ENCODE measurements at places on chromosomes 4 and X. TPM values are rescaled to one million over a fixed set of nuclear protein-coding genes. Genes with fewer than 3 reads are reported as not detected.

The C1QTNF7 gene
- total RNA-seq: not detected

The EDA gene
- total RNA-seq: 0.14 TPM

The MYOZ2 gene
- not detected for total RNA-seq

The MAOA gene
- total RNA-seq: 0.21 TPM

The MAML3 gene
- total RNA-seq: 0.40 TPM

The KDR gene
- total RNA-seq: not detected

The MUC7 gene
- total RNA-seq: not detected

The CFAP99 gene
- not detected for total RNA-seq

The CLNK gene
- 0.45 TPM for total RNA-seq

The FAM200B gene
- total RNA-seq: 11.0 TPM

The TSPAN6 gene
- not detected for total RNA-seq

The FREM3 gene
- total RNA-seq: not detected

The ARHGEF6 gene
- total RNA-seq: 45.8 TPM

The DCAF8L2 gene
- not detected for total RNA-seq

The MAGEA4 gene
- total RNA-seq: not detected

- no peak overlapping the region for H3K27ac ChIP-seq
- no peak overlapping the region for H3K4me3 ChIP-seq
- no peak for DNase-seq
- no peaks in the 10 kb centered on the region for H3K36me3 ChIP-seq
Observed at GRCh38 chr4:147874109-147874508, 142.2 kb downstream of the ARHGAP10 start.

- H3K4me3 ChIP-seq: no peak overlapping the region
- H3K27ac ChIP-seq: no peak overlapping the region
- H3K36me3 ChIP-seq: no peaks in the 10 kb centered on the region
Observed at GRCh38 chrX:17798921-17799320, 61.6 kb downstream of the SCML1 start.

DNA sequence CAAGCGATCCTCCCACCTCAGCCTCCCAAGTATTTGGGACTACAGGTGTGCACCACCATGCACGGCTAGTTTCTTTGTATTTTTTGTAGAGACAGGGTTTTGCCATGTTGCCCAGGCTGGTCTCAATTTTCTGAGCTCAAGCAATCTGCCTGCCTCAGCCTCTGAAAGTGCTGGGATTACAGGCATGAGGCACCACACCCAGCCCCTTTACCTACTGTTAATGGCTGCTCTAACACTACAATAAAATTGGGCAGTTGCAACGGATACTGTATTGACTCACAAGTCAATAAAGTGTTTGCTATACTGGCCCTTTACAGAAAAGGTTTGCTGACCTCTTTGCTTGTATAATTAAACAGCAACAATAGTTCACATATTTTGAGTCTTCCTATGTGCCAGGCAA is 41.5 kb downstream of the TRIM2 start:
- H3K4me3 ChIP-seq: no peak overlapping the region
- no peak for DNase-seq
- no peaks in the 10 kb centered on the region for H3K36me3 ChIP-seq
- no peak overlapping the region for H3K27ac ChIP-seq

- no peaks in the 10 kb centered on the region for H3K4me1 ChIP-seq
- H3K36me3 ChIP-seq: no peaks in the 10 kb centered on the region
- DNase-seq: no peak
- H3K4me3 ChIP-seq: no peak overlapping the region
- no peaks in the 10 kb centered on the region for H3K27me3 ChIP-seq
Observed at GRCh38 chr4:175988511-175988910, 77.1 kb upstream of the WDR17 start.

DNA sequence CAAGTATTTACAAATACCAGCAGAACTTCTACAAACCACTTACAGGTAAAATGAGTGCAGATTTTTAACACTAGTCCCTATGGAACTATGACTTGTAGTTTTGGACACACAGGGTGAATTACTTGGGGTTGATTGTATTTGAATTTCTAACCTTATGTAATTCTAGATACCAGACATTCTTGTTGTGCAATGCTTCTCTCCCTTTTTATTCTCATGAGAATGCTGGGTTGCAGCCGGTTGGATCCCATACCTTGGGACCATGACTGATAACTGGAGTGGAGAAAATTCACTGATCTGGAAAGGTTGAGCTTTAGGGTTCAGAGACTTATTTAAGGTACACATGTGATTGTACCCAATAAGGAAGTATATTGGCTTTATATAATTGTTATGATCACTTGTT is 8.8 kb downstream of the TET2 start:
- no peak overlapping the region for H3K4me3 ChIP-seq
- DNase-seq: no peak
- H3K27me3 ChIP-seq: no peaks in the 10 kb centered on the region
- H3K4me1 ChIP-seq: peaks cover 40% of the 10 kb centered on the region

GRCh38 chr4:126396703-126397102 is 1081.9 kb downstream of the FAT4 start:
- no peak for DNase-seq
- H3K27ac ChIP-seq: no peak overlapping the region
- no peak overlapping the region for H3K4me3 ChIP-seq
- H3K4me1 ChIP-seq: no peaks in the 10 kb centered on the region

GRCh38 chr4:66516940-66517339 is 846.7 kb upstream of the EPHA5 start:
- H3K27ac ChIP-seq: no peak overlapping the region
- no peaks in the 10 kb centered on the region for H3K36me3 ChIP-seq
- DNase-seq: no peak
- H3K4me1 ChIP-seq: no peaks in the 10 kb centered on the region

DNA sequence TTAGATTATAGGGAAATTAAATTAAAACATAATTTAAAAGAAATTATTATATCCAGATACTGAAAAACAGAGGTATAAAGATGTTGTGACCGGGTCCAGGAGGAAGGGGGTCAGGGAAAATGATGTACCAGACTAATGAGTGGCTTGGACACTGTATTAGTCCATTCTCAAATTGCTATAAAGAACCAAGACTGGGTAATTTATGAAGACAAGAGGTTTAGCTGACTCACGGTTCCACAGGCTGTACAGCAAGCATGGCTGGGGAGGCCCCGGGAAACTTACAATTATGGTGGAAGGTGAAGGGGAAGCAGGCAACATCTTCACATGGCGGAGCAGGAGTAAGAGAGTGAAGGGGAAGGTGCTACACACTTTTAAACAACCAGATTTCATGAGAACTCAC is 3.4 kb upstream of the FAM9B start:
- no peak for DNase-seq
- H3K27me3 ChIP-seq: peaks cover 4% of the 10 kb centered on the region
- no peaks in the 10 kb centered on the region for H3K36me3 ChIP-seq
- no peak overlapping the region for H3K4me3 ChIP-seq
- H3K27ac ChIP-seq: no peak overlapping the region

GRCh38 chr4:47567511-47567910 is 82.4 kb downstream of the ATP10D start:
- H3K36me3 ChIP-seq: peaks cover 23% of the 10 kb centered on the region
- H3K27ac ChIP-seq: no peak overlapping the region
- DNase-seq: no peak
- peaks cover 7% of the 10 kb centered on the region for H3K4me1 ChIP-seq

- no peak for DNase-seq
- H3K27ac ChIP-seq: peak overlapping the region; percentile 84
- H3K4me1 ChIP-seq: peaks cover 36% of the 10 kb centered on the region
Observed at GRCh38 chr4:189941005-189941450, 356 bp downstream of the FRG1 start.

GRCh38 chr4:6701371-6701770 is 7.7 kb downstream of the S100P start:
- no peaks in the 10 kb centered on the region for H3K27me3 ChIP-seq
- no peak overlapping the region for H3K4me3 ChIP-seq
- no peak overlapping the region for H3K27ac ChIP-seq
- peaks cover 20% of the 10 kb centered on the region for H3K36me3 ChIP-seq
- peaks cover 58% of the 10 kb centered on the region for H3K4me1 ChIP-seq
- no peak for DNase-seq

GRCh38 chr4:119035951-119036737 is 99.5 kb upstream of the MYOZ2 start:
- no peak overlapping the region for H3K27ac ChIP-seq
- H3K4me3 ChIP-seq: no peak overlapping the region
- no peaks in the 10 kb centered on the region for H3K36me3 ChIP-seq
- no peaks in the 10 kb centered on the region for H3K4me1 ChIP-seq
- peaks cover 8% of the 10 kb centered on the region for H3K27me3 ChIP-seq

- no peaks in the 10 kb centered on the region for H3K36me3 ChIP-seq
- peaks cover 6% of the 10 kb centered on the region for H3K4me1 ChIP-seq
- no peak within 1 kb of the TSS for H3K27ac ChIP-seq
- DNase-seq: no peak
- H3K27me3 ChIP-seq: peaks cover 59% of the 10 kb centered on the region
- H3K4me3 ChIP-seq: peak within 1 kb of the TSS; percentile 22
Observed at GRCh38 chr4:80266253-80266901, at the start of gene FGF5. Gene FGF5, plus strand, starts transcription at chr4:80266664. Its CDS starts 161 bp downstream, at chr4:80266825.

DNA sequence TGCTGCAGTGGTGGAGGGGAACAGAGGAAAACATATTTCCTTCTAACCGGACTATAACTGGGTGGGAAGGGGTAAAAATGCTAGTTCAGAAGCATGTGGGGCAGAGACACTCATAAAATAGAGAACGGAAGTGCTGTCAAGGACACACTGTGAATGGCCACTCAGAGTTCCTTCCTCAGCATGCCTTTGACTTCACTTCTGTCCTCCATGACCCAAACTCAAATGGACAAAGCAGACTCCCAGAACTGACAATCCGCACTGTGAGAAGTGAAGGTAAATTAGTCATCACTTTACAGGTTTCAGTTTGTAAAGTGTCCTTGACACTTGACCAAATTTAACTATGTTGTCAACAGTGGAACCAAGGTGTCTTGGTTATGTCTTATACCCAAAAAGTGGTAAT is 30.2 kb upstream of the ELF2 start:
- H3K4me1 ChIP-seq: peaks cover 7% of the 10 kb centered on the region
- H3K27ac ChIP-seq: no peak overlapping the region
- H3K4me3 ChIP-seq: no peak overlapping the region

GRCh38 chr4:40334591-40335524 is at the start of gene CHRNA9:
Gene CHRNA9, plus strand, starts transcription at chr4:40335333. Its CDS starts 135 bp downstream, at chr4:40335468.
- no peak within 1 kb of the TSS for H3K27ac ChIP-seq
- no peaks in the 10 kb centered on the region for H3K4me1 ChIP-seq
- H3K27me3 ChIP-seq: peaks cover 9% of the 10 kb centered on the region
- no peak for DNase-seq
- no peak within 1 kb of the TSS for H3K4me3 ChIP-seq

DNA sequence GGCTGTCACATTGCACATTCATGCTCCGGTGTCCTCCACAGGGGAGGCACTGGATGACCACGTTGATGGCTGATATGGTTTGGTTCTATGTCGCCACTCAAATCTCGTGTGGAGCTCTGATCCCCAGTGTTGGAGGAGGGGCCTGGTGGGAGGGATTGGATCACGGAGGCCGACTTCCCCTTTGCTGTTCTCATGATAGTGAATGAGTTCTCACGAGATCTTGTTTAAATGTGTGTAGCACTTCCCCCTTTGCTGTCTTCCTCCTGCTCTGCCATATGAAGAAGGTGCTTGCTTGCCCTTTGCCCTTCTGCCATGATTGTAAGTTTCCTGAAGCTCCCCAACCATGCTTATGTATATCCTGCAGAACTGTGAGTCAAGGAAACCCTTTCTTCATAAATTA is 22.3 kb upstream of the NAT8L start:
- no peak overlapping the region for H3K27ac ChIP-seq
- H3K4me3 ChIP-seq: no peak overlapping the region
- no peaks in the 10 kb centered on the region for H3K4me1 ChIP-seq
- H3K36me3 ChIP-seq: no peaks in the 10 kb centered on the region
- DNase-seq: no peak
- peaks cover 40% of the 10 kb centered on the region for H3K27me3 ChIP-seq

GRCh38 chrX:150766351-150767044 is 73.3 kb downstream of the MTMR1 start:
- H3K4me1 ChIP-seq: no peaks in the 10 kb centered on the region
- DNase-seq: no peak
- H3K27me3 ChIP-seq: no peaks in the 10 kb centered on the region
- H3K27ac ChIP-seq: no peak overlapping the region

- no peaks in the 10 kb centered on the region for H3K36me3 ChIP-seq
- no peak for DNase-seq
- H3K4me3 ChIP-seq: no peak overlapping the region
- H3K4me1 ChIP-seq: peaks cover 35% of the 10 kb centered on the region
- H3K27me3 ChIP-seq: no peaks in the 10 kb centered on the region
- H3K27ac ChIP-seq: peak overlapping the region; percentile 74
Observed at GRCh38 chrX:123971982-123972381, 10.5 kb downstream of the STAG2 start.

DNA sequence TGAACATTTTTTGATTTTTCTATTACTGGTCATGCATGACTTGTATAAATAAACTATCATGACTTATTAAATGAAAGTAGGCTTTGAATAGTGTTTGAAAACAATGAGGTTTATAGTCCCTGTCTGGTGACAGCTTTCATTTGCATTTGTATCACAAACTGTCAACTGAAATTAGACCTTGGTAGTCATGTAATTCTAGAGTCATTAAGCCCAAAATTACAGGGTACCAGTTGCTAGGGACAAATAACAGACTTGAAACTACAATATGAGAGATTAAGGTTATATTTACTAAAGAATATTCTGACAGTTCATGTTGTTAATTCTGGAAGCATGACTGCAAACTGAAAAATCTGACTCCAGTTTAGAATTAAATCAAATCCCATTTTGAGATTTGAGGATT is 9.2 kb upstream of the VAMP7 start:
- peaks cover 6% of the 10 kb centered on the region for H3K36me3 ChIP-seq
- peaks cover 28% of the 10 kb centered on the region for H3K27me3 ChIP-seq
- DNase-seq: no peak
- H3K4me1 ChIP-seq: no peaks in the 10 kb centered on the region
- H3K27ac ChIP-seq: no peak overlapping the region

GRCh38 chr4:16217300-16218051 is 8.8 kb downstream of the TAPT1 start:
- peak overlapping the region; percentile 2 for H3K4me3 ChIP-seq
- H3K27ac ChIP-seq: peak overlapping the region; percentile 0
- DNase-seq: no peak
- H3K27me3 ChIP-seq: no peaks in the 10 kb centered on the region

GRCh38 chr4:36274158-36274557 is 7.3 kb upstream of the DTHD1 start:
- H3K4me1 ChIP-seq: peaks cover 30% of the 10 kb centered on the region
- no peak for DNase-seq
- no peak overlapping the region for H3K4me3 ChIP-seq

DNA sequence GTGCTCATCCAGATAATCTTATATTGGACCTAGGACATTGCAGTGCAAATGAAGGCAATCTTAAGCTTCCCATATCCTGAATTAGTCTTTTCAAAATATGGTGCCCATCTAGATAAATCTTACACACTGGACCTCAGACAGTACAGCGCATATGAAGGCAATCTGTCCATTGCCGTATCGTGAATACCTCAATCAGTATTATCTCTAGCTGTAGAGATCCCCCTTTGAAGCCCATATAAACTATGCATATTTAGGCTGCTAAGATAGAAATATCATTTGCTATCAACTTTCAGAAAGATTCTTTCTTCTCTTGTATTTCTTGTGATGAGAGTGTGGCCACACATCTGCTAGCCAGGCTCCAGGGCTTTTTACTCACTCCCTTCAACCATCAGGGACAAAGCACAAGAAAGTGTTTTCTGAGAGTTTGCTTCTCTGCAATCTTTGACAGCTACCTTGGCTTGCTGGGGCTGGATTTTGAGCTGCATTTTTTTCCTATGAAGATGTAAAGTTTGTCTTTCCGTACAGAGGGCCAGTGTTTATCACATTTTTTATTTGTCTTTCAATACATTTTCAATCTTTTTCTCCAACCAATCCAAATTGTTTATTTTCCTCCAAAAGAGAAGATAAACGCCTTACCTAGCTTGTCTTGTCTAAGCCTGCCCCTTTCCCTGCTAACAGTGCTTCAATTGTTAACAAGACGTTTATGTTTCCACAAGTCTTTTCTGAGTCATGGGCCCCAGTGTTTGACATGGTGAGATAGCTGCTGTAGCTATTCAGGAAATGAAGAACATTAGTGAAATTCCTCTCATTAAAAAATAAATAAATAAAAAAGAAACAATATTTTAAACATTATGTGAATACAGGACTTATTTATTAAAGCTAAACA is 57.6 kb upstream of the FAT1 start:
- peaks cover 4% of the 10 kb centered on the region for H3K36me3 ChIP-seq
- no peaks in the 10 kb centered on the region for H3K27me3 ChIP-seq
